ENCODE measurements at places on chromosomes 6 and 20.

DNA sequence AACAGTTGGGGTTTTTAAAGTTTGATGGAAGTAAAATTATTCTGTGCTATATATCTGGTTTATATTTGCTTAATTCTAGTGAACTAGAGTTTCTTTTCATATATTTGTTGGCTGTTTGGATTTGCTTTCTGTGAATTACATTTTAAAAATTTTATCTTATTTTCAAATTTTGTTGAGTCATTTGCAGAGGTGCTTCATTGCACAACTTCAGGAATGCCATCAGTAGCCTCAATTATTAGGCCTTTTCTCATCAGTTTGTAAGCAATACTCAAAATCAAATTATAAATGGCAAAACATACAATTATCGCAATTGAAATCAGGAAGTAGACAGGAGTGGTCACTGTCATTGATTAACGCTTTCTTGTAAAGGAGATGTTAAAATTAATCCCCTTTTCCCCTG is 96.9 kb downstream of the UBE3D start:
- DNase-seq, result no peak

- DNase-seq, result peak; percentile 85
Observed at GRCh38 chr6:44312901-44313788, at the start of gene AARS2. AARS2 (minus strand) TSS chr6:44313347; CDS start chr6:44313323, 24 bp downstream.

- peak; percentile 47 for DNase-seq
Observed at GRCh38 chr6:43075670-43076463, at the start of gene PTK7. PTK7 (plus strand) TSS chr6:43076314; CDS start chr6:43076489, 175 bp downstream.

- DNase-seq, result no peak
Observed at GRCh38 chr6:52022675-52023074, 64.7 kb downstream of the PKHD1 start.

DNA sequence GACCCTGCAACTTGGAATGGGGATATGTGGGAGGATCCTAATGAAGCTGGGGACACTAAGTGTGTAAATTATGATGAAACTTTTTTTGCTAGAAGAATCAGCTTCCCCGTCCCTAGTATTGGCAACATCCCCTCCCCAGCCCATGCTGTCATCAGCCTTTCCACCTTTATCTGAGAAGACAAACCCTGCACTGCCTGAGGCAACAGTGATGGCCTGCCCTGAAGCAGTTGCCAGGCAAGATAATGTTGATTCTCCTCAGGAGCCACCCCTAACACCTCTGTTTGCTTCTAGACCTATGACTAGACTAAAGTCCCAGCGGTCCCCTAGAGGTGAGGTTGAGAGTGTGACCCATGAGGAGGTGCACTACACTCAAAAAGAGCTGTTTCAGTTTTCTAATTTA is 27.1 kb downstream of the MICA start:
- DNase-seq, result no peak

GRCh38 chr6:16391451-16391912 is 153.1 kb downstream of the GMPR start:
- no peak for DNase-seq

DNA sequence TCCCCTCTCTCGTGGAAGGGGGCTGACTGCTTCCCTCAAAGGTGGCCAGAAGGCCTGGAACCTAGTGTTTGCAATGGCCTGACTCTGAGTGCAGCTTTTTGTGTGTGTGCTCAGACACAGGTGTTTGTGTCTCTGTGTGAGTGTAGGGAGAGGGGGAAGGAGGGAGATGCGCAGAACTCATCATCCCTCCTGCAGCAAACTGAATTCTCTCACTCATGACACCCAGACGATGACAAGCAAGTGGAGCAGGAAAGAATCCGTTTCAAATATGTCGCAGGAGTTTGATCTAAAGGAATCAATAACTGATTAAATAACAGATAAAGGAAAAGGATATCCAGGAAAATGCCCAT is 101.4 kb downstream of the TNFAIP3 start:
- no peak for DNase-seq

GRCh38 chr6:18471232-18471964 is 84.2 kb downstream of the RNF144B start:
- no peak for DNase-seq

- DNase-seq, result no peak
Observed at GRCh38 chr6:156685823-156686222, 91.4 kb upstream of the ARID1B start.

- DNase-seq, result peak; percentile 36
Observed at GRCh38 chr20:49394264-49394663, 88.2 kb downstream of the KCNB1 start.

GRCh38 chr20:25042531-25043498 is 15.1 kb downstream of the ACSS1 start:
- no peak for DNase-seq

DNA sequence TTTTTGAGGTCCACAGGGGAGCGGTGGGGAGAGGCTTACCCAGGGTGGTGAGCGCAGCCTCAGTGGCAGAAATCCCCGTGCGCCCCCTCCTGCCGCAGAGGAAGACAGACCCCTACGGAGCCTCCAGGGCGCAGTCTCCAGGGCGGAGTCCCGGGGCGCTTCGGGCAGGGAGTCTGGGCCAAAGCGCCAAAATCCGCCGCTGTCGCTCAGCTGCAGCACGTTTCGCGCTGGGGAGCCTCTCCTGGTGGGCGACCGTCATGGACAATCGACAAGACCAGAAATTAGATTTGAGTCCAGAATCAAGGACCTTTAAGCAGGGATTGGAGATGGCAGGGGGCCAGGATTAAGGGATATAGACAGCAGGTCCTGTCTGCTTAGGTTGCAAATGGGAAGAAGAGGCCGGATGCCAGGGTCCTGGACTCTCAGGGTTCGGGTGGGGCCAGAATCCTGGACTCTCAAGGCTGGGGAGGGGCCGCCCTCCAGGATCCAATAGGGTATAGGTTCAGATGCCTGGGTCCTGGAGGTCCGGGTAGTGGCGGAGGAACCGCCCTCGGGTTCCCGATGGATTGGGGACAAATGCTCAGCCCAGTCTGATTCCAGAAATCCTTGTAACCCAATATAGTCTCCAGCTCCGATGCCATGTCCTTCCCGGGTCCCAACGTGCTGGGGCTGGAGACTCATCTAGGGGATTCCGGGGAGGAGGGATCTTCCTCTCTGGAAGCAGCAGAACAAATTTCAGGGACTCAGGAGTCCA is 7.9 kb upstream of the HLA-E start:
- DNase-seq, result no peak

GRCh38 chr20:12605751-12606150 is 403.0 kb upstream of the SPTLC3 start:
- DNase-seq, result no peak

- no peak for DNase-seq
Observed at GRCh38 chr6:135231469-135231844, 50.3 kb downstream of the MYB start.

- peak; percentile 40 for DNase-seq
Observed at GRCh38 chr6:111721753-111722154, 116.1 kb upstream of the TRAF3IP2 start.

- DNase-seq, result no peak
Observed at GRCh38 chr6:40295251-40295950, 291.8 kb downstream of the LRFN2 start.

- no peak for DNase-seq
Observed at GRCh38 chr6:109076377-109076776, 18.3 kb downstream of the SESN1 start.

DNA sequence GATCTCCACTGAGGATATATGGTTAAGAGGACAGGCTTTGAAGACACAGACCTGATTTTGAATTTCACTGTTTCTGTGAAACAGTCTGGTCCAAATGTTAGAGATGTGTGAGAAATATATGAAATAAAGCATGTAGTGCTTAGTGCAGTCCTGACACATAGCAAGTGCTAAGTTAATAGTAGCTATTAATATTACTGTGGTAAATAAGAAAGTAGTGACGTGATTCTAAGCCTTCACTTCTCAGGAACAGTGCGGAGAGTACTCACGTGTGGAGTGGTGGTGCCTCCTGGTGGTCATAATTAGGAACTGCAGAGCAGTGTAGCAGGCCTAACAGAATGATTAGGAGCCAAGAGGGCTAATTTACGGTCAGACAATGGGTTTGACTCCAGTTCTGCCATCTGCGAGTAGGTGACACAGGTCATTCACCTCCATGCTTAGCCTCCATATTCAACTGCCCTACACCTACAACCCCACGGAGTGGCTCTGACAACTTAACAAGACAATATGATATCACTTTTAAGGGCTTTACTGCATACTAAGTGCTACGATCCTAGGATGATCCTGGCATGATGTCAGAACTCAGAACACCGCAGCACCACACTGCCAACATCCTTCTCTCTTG is 106.2 kb downstream of the JPH2 start:
- peak; percentile 79 for DNase-seq

- peak; percentile 58 for DNase-seq
Observed at GRCh38 chr20:37651932-37652331, 41.9 kb upstream of the CTNNBL1 start.

DNA sequence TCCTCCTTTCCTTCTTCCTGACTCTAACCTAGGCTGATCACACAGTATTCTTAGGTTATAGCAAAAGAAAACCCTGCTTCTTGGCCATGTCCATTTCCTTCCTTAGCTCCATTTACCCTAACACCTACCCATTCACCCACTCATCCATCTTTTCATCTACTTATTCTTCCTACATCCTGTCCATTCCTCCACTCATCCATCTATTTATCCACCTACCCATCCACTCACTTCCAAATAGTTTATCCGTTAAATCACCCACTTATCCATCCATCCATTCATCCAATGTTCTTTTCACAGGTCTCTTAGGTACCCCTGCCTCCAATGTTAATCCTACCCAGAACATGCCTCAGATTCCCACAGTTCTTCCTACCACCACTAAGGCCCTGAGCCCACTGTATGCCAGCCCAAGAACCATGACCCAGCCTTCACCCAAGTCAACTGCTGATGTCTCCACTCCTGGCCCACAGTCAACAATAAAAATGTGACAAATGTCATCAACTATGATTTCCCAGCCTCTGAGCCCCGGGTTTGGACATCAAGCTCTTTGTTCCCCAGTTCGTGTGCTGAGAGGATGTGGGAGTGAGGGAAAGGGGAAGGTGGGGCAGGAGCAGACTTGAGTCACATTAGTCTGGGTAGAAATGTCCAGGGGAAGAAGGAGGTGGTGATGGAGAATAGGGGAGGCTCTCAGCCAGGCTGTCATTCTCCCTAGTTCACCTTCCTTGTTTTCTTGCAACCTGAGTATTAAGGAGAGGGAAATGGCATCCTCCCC is 24.4 kb downstream of the TREML4 start:
- DNase-seq, result no peak

DNA sequence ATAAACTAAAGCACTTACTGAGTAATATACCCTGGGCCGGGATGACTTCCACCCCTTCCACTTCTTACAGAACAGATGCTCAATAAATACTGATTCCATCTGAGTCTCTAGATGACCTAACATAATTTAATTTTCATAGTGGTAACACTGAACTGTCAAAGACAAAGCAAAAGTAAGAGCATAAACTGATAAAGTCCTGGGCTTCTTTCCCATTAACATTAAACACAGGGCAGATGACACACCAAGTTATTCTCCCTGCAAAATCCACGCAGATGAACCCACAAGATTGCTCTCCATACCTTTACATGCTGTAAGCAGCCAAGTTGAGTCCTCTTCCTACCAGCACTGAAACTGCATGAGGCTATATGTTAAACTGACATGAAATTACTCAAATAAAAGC is 27.1 kb downstream of the AGPAT4 start:
- no peak for DNase-seq

DNA sequence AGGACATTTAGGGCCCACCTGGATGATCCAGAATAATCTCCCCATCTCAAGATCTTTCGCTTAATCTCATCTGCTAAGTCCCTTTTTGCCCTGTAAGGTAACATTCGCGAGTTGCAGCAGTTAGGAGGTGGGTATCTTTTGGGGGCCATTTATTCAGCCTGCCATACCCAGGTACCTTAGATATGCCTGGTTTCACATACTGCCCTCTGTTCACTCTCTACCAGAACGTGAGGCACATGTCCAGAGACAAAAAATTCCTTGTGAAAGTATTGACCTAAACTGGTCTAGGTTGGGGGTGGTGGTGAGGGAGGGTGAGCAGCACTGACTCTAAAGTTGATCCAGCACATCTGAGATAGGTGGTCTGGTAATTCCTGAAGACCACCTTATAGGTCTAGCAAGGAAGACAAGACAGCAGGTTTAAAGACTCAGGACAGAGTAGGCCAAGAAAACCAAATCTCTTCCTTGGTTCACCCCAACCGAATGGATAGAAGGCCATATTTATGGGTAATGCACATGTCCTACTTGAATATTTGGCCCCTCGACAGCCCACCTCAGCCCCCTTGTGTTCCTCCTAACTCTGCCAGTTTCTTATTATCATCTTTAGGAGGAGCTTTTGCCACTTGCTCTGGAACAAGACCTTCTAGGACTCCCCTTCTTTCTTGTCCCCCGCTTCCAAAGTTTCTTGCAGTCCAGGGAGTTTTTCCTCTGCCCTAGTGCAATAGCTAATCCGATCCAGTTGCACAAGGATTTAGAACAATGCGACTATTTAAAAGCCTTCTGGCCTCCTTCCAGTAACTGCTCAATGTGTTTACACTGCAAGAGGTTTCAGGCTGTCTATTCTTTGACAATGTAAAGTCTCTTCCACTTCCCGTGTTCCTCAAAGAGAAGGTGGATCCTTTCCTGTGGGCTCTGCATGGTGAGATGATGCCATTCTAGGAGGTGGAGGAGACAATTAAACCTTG is 213.0 kb upstream of the LAMP5 start:
- DNase-seq, result peak; percentile 84

DNA sequence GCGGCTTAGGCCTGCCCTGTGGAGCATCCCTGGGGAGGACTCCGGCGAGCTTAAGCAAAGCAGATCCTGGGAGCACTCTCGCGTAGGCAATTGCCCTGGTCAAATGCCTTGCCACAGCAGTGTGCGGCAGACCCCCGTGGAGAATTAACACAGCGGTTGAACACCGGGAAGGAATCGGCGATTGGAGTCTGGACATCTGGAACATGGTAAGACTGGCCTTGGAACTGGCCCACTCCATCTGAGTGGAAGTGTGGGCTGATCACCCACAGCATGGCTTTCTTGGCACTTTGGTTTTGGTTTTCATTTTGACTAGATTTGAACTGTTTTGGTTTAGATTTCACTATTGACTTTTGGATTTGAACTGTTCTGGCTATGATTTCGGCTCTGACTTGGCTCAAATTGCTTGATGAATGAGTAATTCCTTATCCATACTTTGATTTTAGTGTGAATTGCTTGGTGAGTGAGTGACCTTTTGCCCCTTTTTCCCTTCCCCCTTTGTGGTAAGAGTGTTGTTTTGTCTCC is 300.7 kb downstream of the RNGTT start:
- DNase-seq, result no peak

DNA sequence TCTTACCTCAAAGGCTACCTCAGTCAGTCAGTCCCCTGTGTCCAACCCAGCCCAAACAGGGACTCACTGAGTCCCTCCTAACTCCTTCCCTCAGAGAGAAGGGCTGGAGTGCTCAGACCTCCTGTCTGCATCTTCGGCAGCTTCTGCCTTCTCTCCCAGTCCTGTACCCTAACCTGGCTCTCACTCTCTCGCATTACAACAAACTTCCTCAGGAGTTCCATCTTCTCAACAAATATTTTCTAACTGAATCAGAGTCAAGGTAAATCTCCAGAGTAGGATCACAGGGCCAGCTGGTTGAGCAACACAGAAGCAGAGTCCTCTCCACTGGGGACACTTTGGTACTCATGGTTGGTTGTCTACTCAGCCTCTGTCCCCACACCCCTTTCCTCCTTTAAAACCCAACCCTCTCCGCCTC is 92.3 kb downstream of the MRPL14 start:
- DNase-seq, result no peak

GRCh38 chr20:49275636-49276035 is 2.2 kb downstream of the ZNFX1 start:
- DNase-seq, result no peak

- DNase-seq, result peak; percentile 13
Observed at GRCh38 chr6:105179244-105180065, at the start of gene POPDC3. POPDC3 (minus strand) TSS chr6:105180014; CDS start chr6:105161909, 18,105 bp downstream.

All from H4 (cell line).